ENCODE measurements at places on chromosomes 2 and 18.

- DNase-seq, result no peak
These were observed 56.1 kb upstream of the TANK start for GRCh38 chr2:161104054-161104553.

GRCh38 chr2:234836271-234836670 lies 115.5 kb upstream of the SH3BP4 start:
- no peak for DNase-seq

DNA sequence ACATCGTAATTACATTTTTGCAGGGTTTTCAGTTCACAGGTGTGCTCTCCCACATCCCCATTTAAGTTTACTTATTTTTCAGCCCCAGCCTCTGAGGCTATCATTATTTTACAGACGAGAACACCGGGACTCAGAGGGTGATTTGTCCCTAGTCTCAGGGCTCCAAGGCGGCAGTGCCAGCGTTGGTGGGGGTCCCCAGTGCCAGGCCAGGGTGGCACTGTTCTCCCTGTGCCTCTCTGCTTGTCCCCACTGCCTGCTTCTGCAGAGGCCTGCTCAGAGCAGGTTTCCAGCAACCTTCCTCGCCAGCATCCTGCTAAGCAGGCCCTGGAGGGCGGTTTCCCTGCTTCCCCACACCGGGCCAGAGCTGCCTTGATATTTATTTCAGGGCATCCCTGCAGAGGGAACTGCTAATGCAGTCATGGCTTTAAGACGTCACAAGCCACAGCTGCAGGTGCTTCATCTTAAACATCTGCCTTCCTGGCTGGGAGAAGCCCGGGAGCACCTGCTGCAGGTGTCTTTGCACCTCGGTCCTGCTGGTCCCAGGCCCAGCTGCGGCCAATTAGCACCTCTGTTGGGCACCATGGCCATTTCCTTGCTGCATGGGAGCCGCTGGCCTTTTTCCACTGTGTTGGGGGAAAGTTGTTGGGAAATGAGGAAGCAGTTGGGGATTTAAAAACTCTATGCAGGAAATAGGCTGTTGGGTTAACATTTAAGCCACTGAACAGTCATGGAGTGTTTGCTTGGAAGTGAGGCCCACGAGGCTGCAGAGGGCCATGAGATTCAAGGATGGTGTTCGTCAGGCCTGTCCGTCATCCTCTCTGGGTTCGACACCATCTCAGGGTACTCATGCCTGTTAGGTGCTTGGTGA lies 22.8 kb downstream of the HPCAL1 start:
- no peak for DNase-seq

DNA sequence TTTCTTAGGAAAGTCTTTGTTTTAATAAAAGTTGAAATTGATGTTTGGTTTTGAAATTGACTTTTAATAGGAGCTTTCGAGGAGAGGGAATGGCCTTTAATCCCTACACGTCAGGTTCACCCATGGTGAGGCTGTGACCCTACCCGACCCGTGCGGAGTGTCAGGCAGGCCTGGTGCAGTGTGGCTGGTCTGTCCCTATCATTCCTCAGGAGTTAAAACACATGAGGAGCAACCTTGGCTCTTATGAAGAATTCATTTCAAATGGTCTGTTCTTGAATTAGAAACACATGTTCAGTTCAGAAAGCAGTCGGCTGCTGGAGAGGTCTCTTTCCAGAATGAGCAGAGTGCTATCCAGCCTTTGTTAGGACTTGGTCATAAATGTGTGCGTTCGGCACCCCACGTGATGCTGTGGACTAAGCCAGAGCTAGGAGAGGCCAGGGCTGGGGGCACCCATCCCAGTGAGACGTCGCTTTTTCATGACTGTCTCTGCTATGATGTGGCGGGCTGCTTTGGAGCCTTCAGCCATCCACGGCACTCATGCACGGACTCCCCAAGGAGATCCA lies 54.7 kb downstream of the EMILIN2 start:
- DNase-seq, result no peak

DNA sequence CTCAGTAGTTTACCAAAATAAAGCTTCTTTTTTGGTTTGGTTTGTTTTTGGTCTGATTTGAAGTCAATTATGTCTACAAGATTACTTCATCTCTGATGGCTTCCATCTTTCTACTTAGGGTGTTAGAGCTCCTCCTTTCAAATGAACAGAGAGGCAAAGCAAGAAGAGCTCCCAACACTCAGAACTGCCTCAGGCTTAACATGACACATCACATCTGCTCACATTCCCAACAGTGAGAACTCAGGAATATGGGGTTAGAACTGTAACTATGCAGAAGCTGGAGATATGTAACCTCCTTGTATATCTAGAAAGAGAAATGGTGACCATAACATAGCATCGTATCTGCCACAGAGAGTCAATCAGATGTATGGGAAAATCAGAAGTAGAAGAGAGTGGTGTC lies 11.4 kb upstream of the LRATD1 start:
- DNase-seq, result no peak

GRCh38 chr2:2875296-2875695 lies 502.3 kb downstream of the EIPR1 start:
- no peak for DNase-seq

DNA sequence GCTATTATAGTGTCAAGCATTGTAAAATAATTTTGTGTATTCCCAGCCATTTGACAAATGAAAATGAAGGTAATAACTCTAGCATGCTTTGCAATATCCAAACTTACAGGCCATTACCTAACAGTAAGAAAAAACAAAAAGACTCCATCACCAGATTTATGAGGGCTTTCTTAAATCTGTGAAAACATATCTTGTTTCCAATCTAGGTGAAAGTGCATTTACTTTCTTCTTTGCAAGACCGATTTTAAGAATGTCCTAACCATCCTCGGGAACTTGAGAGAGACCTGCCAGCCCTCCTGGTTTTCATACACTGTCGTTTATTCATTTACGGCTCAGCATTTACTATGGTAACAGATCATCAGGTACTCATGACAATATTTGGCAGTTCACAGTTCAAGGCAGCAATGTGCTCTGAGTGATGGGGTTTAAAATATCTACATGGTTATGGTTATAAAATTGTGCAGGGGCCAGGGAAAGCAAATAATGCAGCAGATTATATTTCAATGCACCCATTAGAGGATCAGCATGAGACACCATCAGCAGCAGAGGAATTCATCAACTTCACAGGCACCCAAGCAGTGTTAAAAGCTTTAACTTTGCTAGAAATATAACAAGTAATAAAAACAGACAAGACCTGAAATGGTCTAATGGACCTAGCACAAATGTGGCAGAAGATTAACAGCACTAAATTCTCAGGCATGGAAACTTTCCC lies 34.4 kb upstream of the PARD3B start:
- DNase-seq, result no peak

GRCh38 chr2:237165405-237166276 lies 80.0 kb downstream of the COPS8 start:
- no peak for DNase-seq

GRCh38 chr2:237271698-237272652 lies 142.0 kb downstream of the COL6A3 start:
- no peak for DNase-seq

- DNase-seq, result no peak
These were observed 430.2 kb upstream of the PIK3C3 start for GRCh38 chr18:41524674-41525470.

- DNase-seq, result no peak
These were observed 46.4 kb upstream of the IL1RL1 start for GRCh38 chr2:102264952-102265351.

- no peak for DNase-seq
These were observed 78.3 kb upstream of the CRIM1 start for GRCh38 chr2:36277146-36277808.

DNA sequence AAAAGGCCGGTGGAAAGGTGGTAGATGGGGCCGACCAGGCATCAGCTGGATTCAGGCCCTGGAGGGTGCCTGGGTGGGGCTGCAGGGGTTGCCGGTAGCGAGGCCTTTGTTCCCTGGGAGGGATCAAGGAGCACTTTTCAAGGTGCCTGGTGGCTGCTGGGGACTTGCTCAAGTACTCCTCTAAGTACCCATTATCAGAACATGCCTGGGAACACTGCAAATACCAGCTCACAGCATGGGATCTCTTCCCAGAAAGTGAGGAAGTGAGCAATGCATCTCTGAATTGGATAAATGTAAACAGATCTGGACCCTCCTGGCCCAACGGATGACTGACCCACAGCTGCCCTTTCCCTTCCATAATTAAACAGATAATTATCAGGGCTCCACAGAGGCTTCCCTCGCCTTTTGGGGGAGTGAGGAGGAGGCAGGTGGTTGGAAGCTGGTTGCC lies 210.5 kb downstream of the SH3RF3 start:
- no peak for DNase-seq

- DNase-seq, result no peak
These were observed 8.3 kb upstream of the ZC3H15 start for GRCh38 chr2:186477790-186478189.

- no peak for DNase-seq
These were observed 13.2 kb upstream of the ATP6V1B1 start for GRCh38 chr2:70922235-70923234.

DNA sequence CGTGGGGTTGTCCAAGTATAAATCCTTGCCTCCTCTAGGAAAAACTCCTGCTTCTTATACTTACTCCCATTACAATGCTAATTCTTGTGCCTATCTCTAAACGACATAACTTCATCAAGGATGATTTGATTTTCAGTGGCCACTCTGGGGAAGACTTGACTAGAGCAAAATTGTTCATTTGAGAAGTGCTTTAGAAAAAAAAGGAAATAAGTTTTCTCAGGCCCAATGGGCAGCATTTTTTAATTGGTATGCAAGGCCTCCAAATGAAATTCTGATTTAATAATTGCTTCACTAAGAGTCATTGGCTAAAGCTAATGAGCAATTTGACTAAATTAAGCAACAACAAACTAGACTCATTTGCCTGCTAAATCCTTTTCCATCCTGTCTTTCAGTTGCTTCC lies 496.1 kb downstream of the TSN start:
- no peak for DNase-seq

GRCh38 chr18:13416208-13416607 lies 197.6 kb downstream of the LDLRAD4 start:
- no peak for DNase-seq

DNA sequence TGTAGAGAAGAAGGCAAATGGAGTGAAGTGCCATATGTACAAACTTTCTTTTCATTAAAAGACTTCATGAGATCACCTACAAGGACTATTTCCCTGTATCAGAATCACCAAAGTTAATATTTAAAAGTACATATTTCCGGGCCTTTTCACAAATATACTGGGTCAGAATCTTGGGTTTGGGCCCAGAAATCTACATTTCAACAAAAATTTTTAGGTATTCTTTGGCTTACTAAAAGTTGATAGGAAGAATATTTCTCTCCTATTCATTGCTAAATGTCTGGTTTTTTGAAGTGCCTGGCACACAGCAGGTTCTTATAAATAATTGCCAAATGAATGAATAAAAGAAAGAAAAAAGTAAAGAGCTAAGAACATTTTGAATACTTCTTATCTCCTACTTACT lies 843.8 kb upstream of the ACVR2A start:
- DNase-seq, result no peak

- no peak for DNase-seq
These were observed 17.2 kb downstream of the PCBP1 start for GRCh38 chr2:70104231-70105111.

- DNase-seq, result no peak
These were observed 61.3 kb downstream of the GDF7 start for GRCh38 chr2:20728114-20728758.

Measured in stimulated activated CD4-positive, alpha-beta T cell treated with anti-CD3 and anti-CD28 coated beads, TNF-alpha, amount 100 ng/mL, for 4 hours (primary cell).